Naive B cell (primary cell): ENCODE measurements at places on chromosomes 4 and X. TPM values are rescaled to one million over a fixed set of nuclear protein-coding genes. Genes with fewer than 3 reads are reported as not detected.

Gene GLRB
- polyA plus RNA-seq, result not detected

- DNase-seq, result no peak
Observed at GRCh38 chrX:144327495-144327894, 443.6 kb downstream of the UBE2NL start.

GRCh38 chr4:85756938-85757337 is 282.0 kb downstream of the ARHGAP24 start:
- DNase-seq, result no peak

DNA sequence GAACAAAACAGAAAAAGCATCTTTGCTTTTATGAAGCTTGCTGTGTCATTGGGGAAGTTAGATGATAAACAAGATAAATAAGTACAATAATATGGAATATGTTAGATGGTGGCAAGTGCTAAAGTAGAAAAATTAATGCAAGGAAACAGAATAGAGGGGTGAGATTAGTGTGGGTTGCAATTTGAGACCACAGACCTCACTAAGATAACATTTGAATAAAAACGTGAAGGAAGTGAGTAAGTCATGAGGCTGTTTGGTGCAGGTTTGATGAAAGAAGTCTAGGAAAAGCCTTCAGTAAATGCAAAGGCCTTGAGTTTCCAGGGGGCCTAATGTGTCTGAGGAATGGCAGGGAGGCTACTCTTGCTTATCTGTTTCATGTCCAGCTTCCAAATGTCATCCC is 102.5 kb downstream of the CFAP299 start:
- DNase-seq, result no peak

- no peak for DNase-seq
Observed at GRCh38 chrX:7709845-7710244, 133.1 kb upstream of the VCX start.

Gene BEX2
- 74.0 TPM for polyA plus RNA-seq

Gene TTC29
- polyA plus RNA-seq, result not detected

DNA sequence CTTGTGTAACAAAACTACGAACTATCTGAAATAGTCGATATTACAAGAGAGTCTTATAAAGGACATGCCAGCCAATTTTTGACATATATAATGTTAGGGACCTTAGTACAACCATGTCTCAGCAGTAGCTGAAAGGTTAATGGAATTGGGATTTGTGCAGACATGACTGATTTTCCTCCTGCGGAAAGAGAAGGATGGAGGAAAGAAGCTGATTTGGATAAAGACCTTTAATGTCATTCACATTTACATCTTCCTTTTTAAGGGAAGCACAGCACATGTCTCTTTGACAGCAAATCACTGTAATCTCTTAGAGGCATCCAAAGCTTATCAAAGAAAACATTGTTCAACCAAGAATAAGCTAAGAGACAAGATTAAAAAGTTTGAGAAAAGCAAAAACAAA is 1976.2 kb upstream of the IGFBP7 start:
- no peak for DNase-seq

Gene UGT2B15
- polyA plus RNA-seq, result 3.2 TPM

GRCh38 chr4:25535278-25535677 is 120.4 kb upstream of the SLC34A2 start:
- no peak for DNase-seq

Gene SPANXD
- polyA plus RNA-seq, result not detected

- no peak for DNase-seq
Observed at GRCh38 chrX:63561425-63561824, 210.3 kb upstream of the SPIN4 start.

- no peak for DNase-seq
Observed at GRCh38 chrX:7052541-7052940, 95.0 kb upstream of the STS start.

GRCh38 chr4:153407906-153408305 is 58.3 kb upstream of the TMEM131L start:
- no peak for DNase-seq

Gene CORIN
- polyA plus RNA-seq, result not detected

- DNase-seq, result no peak
Observed at GRCh38 chr4:10253765-10254164, 137.2 kb upstream of the WDR1 start.

Gene NXF2
- not detected for polyA plus RNA-seq

DNA sequence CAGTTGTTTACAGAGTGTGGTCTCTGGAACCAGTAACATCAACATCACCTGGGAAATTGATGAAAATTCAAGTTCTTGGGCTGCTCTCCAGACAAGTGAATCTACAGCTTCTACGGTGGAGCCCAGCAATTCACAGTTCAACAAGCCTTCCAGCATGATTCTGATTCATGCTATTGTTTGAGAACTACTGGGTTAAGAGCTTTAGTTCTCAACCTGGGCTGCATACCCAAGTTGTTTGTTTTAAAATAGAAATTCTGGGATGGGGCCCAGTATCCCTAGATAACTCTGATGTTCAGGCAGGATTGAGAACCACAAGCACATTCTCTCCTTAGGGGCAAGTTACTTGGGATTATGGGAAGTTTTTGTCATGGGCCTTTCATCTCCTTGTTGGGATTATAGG is 37.9 kb upstream of the PGK1 start:
- DNase-seq, result no peak

Gene MFAP3L
- 0.47 TPM for polyA plus RNA-seq

DNA sequence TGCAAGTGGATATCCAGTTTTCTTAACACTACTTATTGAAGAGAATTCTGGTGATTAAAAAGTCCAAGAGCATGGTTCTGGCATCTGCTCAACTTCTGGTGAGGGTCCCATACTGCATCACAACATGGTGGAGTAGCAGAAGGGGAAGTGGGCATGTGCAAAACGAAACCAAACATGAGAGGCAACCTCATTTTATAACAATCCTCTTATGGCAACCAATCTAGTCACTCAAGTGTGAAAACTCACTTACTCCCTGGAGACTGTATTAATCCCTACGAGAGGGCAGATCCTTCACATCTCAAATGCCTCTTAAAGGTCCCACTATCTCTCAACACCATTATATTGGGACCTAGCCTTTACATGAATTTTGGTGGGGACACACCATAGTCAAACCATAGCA is 55.4 kb upstream of the TRO start:
- no peak for DNase-seq

Gene GAGE13
- polyA plus RNA-seq, result not detected

Gene ETDB
- polyA plus RNA-seq, result not detected

Gene DSPP
- not detected for polyA plus RNA-seq

Gene EMCN
- polyA plus RNA-seq, result not detected

Gene ZNF157
- polyA plus RNA-seq, result 0.39 TPM

DNA sequence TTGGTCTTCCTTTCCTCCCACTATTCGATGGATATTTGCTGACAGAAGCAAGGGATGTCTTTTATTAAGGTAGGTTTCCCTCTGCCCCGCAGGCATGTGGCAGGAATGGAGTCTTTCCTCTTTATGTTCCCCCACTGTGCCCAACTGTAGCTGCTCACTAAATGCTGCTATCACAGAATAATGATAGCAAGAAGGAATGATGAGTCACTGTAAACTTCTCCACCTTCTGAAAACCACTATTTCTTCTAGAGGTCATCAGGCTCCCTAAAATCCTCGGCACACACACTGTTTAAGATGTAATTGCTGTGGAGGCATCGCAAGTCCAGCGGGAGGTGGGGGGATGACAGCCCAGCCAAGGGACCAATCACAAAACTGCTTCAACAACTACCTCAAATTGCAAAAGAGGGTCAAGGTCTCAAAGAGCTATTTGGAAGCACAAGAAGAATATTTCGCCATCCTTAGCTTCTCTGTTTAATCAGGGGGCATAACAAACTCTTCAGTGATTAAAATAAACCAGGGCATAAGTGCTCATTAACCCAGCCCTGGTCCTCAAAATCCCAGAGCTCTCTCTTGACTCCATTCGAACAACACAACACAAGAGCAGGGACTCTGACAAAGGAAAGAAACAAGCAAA is 13.9 kb downstream of the QDPR start:
- no peak for DNase-seq

Gene AMBN
- not detected for polyA plus RNA-seq

- DNase-seq, result no peak
Observed at GRCh38 chr4:72376901-72377300, 192.1 kb downstream of the ADAMTS3 start.

GRCh38 chrX:132958091-132958703 is at the start of gene HS6ST2:
Gene HS6ST2, minus strand, starts transcription at chrX:132958629.
- DNase-seq, result no peak

- DNase-seq, result no peak
Observed at GRCh38 chrX:124216396-124217115, 115.9 kb upstream of the TEX13D start.
